Hippocampal formation (tissue), 2 donors: ENCODE measurements at places on chromosomes 1 and 21.
A peak's percentile ranks its signal among the peaks of the same experiment; 100 is the strongest.

DNA sequence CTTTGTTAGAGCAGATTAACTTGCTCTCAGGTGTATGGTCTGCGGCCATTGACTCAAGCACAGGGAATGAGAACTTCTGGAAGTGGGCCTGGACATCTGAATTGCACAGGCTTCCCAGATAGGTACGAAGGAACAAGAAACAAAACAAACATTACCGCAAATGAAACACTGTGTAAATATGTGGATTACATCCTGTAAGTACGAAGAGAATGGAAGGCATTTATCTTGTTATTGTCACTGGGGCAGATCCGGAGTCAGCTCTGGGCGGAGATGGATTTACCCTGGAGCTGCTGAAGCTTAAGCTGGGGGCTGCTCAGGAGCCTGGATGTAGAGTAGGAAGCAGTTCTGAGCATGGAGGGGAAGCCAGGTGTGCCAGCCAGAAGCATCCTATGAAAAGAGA lies 6.8 kb downstream of the HES2 start:
- DNase-seq = no peak

GRCh38 chr1:204941421-204942338 lies 71.0 kb downstream of the NFASC start:
- peak; percentile 42 for DNase-seq

DNA sequence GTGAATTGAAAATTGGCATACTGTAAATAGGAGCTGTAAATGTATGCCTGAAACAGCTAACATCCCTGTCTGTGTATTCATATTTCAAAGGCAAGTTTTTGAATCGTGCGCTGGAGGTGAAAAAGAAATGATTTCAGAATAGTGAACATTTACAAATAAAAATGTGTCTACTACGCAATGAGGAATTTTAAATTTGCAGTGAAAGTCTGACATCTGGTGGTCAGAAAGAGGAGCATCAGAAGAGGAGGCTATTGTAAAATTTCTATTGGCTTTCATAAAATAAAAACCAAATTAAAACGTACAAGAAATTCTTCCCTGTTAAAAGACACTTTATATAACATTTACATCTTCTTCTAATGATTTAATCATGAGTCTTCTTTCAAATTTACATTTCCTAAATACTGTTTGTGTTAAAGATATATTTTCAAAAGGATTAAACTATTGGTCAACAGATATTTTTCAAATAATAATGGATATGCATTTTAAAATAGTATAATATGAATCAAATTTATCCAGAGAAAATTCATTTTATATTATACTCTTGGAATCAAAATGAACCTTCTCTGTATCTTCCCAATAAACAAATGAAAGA lies 113.7 kb upstream of the RRP15 start:
- no peak for DNase-seq

GRCh38 chr1:173409613-173410012 lies 67.5 kb upstream of the PRDX6 start:
- no peak for DNase-seq

DNA sequence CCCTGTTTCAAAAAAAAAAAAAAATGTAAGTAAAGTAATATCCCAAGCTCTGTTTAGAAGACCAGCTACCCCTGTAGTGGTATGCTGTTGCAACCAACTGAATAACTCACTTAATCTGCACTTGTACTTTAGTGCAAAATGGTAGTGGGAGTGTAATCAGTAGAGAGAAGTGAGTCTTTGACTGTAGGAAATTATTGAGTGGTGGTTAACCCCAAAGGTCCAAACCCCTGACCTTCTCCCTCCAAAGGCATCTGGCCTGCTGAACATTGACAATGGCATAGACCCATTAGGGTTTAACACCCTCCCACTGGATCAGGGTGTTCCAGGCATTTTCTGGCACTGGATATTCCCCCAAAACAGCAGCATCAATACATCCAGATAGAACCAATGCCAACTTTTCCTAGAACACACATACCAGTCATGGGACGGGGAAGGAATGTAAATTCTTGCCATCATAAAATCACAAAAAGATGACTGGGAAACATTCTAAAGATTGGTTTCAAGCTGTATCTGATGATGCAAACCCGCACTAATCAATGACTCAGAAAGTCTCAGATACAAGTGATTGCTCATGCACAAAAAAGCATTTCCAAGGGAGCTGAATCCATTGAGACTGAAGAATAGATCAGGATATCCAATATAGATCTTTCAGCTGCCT lies 110.3 kb downstream of the MRPL39 start:
- DNase-seq = no peak
